MCF 10A (cell line): ENCODE measurements at places on chromosomes 7 and 10. TPM values are rescaled to one million over a fixed set of nuclear protein-coding genes. Genes with fewer than 3 reads are reported as not detected.
A peak's percentile ranks its signal among the peaks of the same experiment; 100 is the strongest.

GRCh38 chr10:1376384-1376945 is 320.3 kb downstream of the WDR37 start:
- DNase-seq, result no peak

DNA sequence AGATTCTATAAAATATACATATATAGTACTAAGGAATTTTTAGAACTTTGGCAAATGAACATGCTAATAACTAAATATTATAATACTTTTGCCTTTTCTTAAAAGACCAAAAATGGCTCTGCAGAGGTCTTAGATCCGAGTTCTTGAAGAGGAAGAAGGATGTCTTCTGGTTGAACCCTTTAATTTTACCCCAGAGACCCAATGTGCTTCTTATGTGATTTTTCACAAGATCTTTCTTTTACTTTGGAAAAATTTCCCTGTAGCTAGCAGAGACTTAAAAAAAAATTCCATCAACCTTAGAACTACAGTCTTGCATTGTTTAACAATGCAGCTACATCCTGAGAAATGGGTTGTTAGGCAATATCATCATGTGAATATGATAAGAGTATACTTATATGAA is 663.2 kb downstream of the PARD3 start:
- DNase-seq, result no peak

GRCh38 chr7:150803161-150803860 is 2.7 kb downstream of the TMEM176A start:
- DNase-seq, result no peak

DNA sequence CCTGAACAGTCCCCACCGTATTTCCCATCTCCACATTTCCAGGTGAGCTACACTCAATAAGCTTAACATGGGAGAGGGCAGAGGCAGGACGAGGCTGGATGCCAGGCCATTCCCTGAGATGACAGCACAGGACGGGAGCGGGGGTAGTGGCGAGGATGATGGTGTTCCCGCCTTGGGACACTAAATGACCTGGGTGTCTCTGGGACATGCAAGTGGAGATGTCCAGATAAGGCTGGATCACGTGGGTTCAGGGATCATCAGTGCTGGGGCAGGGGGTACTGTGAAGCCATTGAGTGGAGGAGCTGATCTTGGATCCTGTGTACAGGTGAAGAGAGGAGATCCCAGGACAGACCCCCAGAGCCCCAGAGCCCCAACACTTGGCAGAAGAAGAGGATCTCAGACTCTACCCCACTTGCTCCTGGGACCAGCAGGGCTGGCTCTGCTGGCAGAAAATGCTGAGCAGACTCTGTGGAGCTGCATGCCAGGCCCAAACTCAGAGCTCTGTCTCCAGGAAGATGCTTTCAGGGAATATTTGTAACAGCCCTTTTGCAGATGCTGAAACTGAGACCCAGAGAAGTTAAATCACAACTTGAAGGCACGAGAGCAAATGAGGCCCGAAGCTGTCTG is 29.7 kb upstream of the HSPA12A start:
- no peak for DNase-seq

- DNase-seq, result no peak
Measured at GRCh38 chr10:3484306-3485056, 300.5 kb downstream of the KLF6 start.

DNA sequence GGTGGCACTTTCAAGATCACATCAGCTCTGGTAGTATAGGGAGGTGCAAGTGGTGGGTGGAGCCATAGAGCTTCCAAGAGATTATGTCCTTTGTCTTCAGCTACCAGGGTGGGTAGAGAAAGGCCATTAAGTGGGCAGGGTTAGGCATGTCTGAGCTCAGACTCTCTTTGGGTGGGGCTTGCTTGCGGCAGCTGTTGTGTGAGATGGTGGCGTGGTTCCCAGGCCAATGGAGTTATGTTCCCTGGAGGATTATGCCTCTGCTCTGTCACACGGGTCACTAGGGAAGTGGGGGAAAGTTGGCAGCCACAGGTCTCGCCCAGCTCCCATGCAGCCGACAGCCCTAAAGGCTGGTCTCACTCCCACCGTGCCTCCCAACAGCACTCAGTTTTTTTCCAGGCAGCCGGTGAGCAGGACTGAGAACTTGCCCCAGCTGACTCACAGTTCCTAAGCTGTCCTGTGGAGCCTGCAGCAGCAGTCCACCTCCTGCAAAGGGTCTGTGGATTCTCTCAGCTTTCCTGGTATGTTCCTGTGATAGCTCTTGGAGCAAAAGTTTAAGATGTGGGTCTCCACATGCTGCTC is 459.0 kb downstream of the SH2D4B start:
- no peak for DNase-seq

GRCh38 chr10:71613261-71613777 is 106.3 kb downstream of the C10orf105 start:
- DNase-seq, result peak; percentile 45

GRCh38 chr7:108001764-108002725 is 916 bp downstream of the LAMB1 start:
- peak; percentile 40 for DNase-seq

GRCh38 chr10:62681211-62681940 is 123.1 kb upstream of the ADO start:
- DNase-seq, result no peak

- no peak for DNase-seq
Measured at GRCh38 chr7:70696201-70696754, 435.7 kb upstream of the GALNT17 start.

GRCh38 chr10:46308113-46308415 is 21.3 kb downstream of the ANTXRL start:
- no peak for DNase-seq

DNA sequence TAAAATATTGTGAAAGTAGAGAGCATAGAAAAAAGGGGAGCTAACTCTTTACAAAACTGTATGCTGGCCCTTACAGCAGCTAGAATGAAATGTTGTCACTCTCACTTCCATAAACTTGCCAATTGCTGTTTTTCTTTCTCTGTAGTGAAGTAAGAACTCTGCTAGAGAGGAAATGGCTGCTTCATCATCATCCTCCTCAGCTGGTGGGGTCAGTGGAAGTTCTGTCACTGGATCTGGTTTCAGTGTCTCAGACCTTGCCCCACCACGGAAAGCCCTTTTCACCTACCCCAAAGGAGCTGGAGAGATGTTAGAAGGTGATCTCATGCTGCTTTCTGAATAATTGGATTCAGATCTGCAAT is 7.6 kb upstream of the ASCC1 start:
- no peak for DNase-seq

GRCh38 chr10:61840403-61840802 is 61.1 kb upstream of the ARID5B start:
- DNase-seq, result no peak

- peak; percentile 98 for DNase-seq
Measured at GRCh38 chr7:73822319-73823173, 8.2 kb upstream of the CLDN4 start.

- DNase-seq, result peak; percentile 90
Measured at GRCh38 chr10:109894516-109894915, 28.8 kb downstream of the XPNPEP1 start.

DNA sequence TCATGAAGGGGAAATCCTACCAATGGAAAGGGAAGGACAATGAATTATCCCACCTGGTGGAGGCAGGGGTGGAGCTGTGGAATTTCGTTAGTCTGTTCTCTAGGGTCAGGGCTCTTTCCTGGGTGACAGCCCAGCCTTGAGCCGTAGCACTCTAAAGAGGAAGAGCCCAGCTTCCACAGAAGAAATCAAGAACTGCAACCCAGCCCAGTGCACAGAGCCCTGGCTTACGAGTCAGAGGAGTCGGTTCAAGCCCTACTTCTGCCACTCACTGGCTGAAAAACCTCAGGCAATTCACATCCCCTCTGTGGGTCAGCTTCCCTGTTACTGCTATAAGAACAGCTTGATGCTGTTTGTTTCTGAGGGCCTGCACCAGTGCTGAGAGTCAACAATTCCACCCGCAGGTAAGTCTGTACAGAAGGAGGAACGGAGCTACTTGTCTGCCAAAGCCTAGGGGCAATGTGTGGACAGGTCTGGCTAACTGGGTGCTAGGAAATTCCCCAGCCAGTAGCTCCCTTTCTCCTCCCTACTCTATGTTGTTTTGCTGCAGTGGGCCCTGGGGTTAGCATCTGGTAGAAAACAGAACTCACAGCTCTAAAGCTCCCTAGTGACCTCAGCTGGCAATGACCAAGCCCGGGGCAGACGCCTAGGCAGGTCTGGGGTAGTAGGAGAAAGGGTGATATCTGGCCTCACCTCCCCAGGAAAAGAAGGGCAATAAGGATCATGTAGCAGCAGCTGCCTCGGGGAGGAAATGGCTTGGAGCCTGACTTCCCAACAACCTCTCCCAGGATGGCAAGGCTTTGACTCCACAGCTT is 3.3 kb downstream of the AVPI1 start:
- DNase-seq, result peak; percentile 60

DNA sequence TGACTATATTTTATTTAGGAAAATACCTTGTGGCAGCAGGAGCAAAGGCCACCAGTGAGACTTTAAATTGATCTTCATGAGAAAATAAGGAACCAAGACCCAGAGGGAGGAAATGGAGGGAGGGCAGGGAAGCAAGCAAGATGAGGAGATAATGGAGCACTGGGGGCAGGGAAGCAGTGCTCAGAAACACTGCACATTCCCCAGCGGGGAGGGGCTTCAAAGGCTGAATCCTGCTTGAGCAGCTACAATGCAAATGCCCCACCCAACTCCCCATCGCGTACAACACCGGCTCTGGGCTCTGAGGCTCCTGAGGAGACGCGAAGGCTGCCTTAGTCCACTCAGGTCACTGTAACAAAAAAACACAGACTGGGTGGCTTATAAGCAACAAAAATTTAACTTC is 503.8 kb downstream of the GRID1 start:
- no peak for DNase-seq

DNA sequence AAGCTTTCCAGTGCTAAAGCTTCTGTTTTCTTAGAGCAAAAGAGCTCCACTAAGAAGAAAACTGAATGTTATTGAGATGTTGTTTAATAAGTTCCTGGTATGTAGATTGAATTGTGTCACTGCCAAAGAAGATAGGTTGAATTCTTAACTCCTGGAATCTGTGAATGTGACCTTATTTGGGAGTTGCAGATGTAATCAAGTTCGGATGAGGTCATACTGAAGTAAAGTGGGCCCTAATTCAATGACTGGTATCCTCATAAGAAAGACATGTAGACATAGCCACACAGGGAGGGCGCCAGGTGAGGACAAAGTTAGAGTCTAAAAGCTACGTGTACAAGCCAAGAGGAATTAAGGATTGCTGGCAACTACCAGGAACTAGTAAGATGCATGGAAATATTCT is 732.1 kb upstream of the C7orf33 start:
- no peak for DNase-seq

DNA sequence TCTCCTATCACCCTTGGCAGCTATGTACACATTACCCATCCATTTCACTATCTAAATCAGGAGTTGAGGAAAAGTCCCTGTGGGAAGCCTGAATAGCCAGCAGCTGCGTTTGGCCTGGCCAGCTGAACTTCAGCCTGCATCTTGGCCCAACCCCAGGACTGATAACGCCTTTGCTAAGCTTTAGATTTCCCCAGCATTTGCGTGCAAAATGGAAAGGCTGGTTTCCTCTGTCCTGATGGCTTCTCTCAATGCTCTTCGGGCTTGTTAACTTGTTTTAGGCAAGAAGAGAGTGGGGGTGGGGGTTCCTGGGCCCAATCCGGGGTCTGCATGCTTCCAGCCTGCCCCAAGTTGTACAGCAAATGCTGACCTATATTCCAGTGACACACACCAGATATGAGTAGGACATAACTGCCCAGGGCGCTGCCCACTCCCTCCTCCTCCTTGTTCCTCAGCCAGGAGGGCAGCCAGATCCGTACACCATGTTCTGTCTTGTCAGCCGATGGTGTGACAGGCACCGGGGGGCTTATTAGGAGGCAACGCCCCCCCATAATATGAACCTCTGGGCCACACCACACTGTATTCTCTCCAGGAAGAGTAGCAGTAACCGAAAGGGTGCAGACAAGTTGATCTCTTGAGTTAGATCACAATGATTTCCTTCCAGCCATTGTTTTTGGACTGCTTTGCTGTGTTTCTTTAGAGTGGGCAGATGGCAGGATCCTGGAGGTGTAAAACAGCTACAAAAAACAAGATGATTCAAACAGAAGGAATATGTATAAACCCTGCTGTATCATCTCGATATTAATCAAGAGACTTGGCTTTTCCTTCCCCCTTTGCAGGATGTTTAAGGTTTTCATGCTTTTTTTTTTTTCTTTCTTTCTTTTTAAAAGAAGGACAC is 339.0 kb downstream of the RNLS start:
- DNase-seq, result no peak

DNA sequence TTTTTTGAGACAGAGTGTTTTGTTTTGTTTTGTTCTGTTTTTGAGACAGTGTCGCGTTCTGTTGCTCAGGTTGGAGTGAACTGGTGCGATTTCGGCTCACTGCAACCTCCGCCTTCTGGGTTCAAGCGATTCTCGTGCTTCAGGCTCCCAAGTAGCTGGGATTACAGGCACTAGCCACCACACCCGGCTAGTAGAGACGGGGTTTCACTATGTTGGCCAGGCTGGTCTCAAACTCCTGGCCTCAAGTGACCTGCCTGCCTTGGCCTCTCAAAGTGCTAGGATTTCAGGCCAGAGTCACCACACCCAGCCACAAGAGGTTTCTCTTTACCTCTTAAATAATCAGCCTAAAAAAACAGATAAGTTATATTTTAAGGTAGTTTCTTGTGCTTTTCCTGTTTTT is 8.7 kb upstream of the ARHGAP12 start:
- no peak for DNase-seq

GRCh38 chr10:132360766-132361447 is 28.9 kb downstream of the LRRC27 start:
- peak; percentile 33 for DNase-seq

- no peak for DNase-seq
Measured at GRCh38 chr7:143373255-143373794, 7.8 kb upstream of the ZYX start.

GRCh38 chr7:113831556-113831955 is 87.3 kb downstream of the PPP1R3A start:
- DNase-seq, result no peak

OR2A1 gene
- not detected in 2 replicates for total RNA-seq

FAM221A gene
- 0.25 and 0.44 TPM in 2 replicates for total RNA-seq

NPTX2 gene
- not detected in 2 replicates for total RNA-seq

WASHC2C gene
- 18.2 and 24.5 TPM in 2 replicates for total RNA-seq

ZCWPW1 gene
- 6.5 and 8.5 TPM in 2 replicates for total RNA-seq

EPHB6 gene
- total RNA-seq, result 0.79 and 1.4 TPM in 2 replicates

COL17A1 gene
- total RNA-seq, result 514 and 563 TPM in 2 replicates

METTL2B gene
- total RNA-seq, result 34.6 and 49.7 TPM in 2 replicates

MYPN gene
- 0.22 and 0.37 TPM in 2 replicates for total RNA-seq

C10orf62 gene
- total RNA-seq, result 0.26 TPM in 1 of 2 replicates, not detected in the other

LRRD1 gene
- not detected in 2 replicates for total RNA-seq

CPA2 gene
- total RNA-seq, result not detected in 2 replicates

ATP5MK gene
- 429 and 559 TPM in 2 replicates for total RNA-seq

LMOD2 gene
- not detected in 2 replicates for total RNA-seq

ELN gene
- total RNA-seq, result not detected in 2 replicates
